Stomach (tissue), 19 donors: ENCODE measurements at places on chromosomes 1 and 21. TPM values are rescaled to one million over a fixed set of nuclear protein-coding genes. Genes with fewer than 3 reads are reported as not detected.

DNA sequence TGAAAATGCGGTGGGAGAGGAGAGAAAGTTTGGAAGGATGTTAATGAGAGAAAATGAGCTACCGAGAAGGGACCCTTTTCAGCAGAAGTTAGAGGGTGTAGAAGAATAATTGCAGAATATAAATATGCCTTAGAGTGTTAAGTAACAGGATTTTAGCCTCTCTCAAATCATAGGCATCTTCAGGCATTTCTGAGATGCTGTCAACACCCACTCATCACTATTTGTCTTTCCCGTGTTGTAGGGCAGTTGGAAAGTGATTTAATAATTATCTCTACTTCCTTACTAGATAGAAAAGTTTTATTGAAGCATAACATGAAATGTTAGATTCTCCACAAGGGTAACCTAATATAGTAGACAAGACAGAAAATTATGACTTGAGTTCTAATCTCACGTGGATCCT, 96.4 kb upstream of the RGS4 start:
- H3K27me3 ChIP-seq: no peaks in the 10 kb centered on the region
- H3K36me3 ChIP-seq: no peaks in the 10 kb centered on the region
- H3K4me1 ChIP-seq: no peaks in the 10 kb centered on the region
- no peak for DNase-seq
- H3K27ac ChIP-seq: no peak overlapping the region

GRCh38 chr21:27802816-27803475, 836.1 kb upstream of the ADAMTS5 start:
- H3K27me3 ChIP-seq: no peaks in the 10 kb centered on the region
- peak; percentile 47 for DNase-seq

GRCh38 chr21:44293551-44294231, 6.2 kb upstream of the PFKL start:
- no peak overlapping the region for H3K27ac ChIP-seq
- H3K4me1 ChIP-seq: peaks cover 28% of the 10 kb centered on the region
- H3K27me3 ChIP-seq: no peaks in the 10 kb centered on the region
- H3K4me3 ChIP-seq: no peak overlapping the region

DNA sequence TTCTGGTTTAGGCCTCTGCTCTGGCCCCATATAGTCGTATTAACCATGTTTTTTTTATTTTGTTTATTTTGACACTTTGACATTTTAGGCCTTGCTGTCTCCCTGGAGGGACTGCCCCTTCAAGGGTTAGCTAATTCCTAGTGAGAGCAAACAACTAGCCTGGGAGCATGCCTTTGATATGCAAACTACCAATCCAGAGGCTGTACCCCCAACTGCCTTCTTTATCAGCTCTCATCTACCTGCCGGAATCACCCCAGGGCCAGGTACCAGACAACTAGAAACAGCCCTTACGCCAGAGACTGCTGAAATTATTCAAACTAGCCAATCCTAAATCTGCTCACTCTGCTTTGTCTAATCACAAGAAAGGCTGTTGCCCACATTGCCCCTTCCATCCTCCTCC, 13.0 kb upstream of the ST6GALNAC5 start:
- no peak for DNase-seq
- no peak overlapping the region for H3K27ac ChIP-seq
- H3K4me3 ChIP-seq: no peak overlapping the region
- no peaks in the 10 kb centered on the region for H3K27me3 ChIP-seq
- H3K36me3 ChIP-seq: no peaks in the 10 kb centered on the region

GRCh38 chr21:34606621-34607020, 8.3 kb downstream of the RCAN1 start:
- H3K36me3 ChIP-seq: no peaks in the 10 kb centered on the region
- H3K4me3 ChIP-seq: no peak overlapping the region
- DNase-seq: no peak
- no peak overlapping the region for H3K27ac ChIP-seq
- peaks cover 8% of the 10 kb centered on the region for H3K4me1 ChIP-seq

Gene PCP4L1
- not detected for total RNA-seq

Gene PRKAA2
- total RNA-seq: 15.4 TPM

DNA sequence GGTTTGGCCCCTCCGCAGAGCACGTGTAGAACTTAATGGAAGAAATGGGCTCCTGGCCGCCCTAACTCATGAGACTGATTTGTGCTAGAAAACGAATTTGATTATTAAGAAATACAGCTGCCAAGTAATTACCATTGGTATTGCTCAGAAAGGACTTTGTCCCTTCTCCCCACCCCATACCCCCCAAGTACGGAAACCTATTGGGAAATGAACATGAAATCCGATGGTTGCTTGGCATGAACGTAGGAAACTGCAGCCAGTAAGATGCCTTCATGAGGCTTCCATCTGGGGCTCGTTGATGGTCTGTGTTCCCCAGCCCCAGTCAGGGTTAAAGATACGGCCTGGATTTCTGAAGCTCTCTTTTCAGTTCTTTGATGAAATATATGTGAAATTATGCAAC, 21.4 kb downstream of the PER3 start:
- no peaks in the 10 kb centered on the region for H3K4me1 ChIP-seq
- H3K36me3 ChIP-seq: peaks cover 23% of the 10 kb centered on the region
- no peak overlapping the region for H3K27ac ChIP-seq
- DNase-seq: no peak
- H3K4me3 ChIP-seq: no peak overlapping the region
- no peaks in the 10 kb centered on the region for H3K27me3 ChIP-seq

DNA sequence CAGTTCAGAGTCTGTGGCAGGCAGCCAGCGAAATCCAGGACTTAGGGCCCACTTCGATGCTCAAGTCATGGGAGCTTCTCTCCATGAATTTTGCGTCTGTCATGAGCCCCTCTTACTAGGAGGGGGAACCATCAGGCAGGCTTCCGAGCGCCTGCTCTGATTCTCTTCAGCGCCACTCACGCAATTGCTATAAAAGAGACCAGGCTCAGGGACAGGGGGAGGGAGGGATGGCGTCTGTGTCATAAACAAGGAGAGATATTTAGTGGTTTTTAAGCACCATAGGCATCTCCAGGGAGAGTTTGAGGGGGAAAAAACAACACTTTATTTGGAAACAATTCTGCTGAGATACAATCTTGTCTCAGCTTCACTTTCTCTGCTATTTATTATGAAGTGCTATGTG, 60.6 kb downstream of the NAV1 start:
- H3K27me3 ChIP-seq: no peaks in the 10 kb centered on the region
- no peak overlapping the region for H3K4me3 ChIP-seq
- no peaks in the 10 kb centered on the region for H3K36me3 ChIP-seq
- H3K4me1 ChIP-seq: peaks cover 39% of the 10 kb centered on the region
- peak overlapping the region; percentile 39 for H3K27ac ChIP-seq

DNA sequence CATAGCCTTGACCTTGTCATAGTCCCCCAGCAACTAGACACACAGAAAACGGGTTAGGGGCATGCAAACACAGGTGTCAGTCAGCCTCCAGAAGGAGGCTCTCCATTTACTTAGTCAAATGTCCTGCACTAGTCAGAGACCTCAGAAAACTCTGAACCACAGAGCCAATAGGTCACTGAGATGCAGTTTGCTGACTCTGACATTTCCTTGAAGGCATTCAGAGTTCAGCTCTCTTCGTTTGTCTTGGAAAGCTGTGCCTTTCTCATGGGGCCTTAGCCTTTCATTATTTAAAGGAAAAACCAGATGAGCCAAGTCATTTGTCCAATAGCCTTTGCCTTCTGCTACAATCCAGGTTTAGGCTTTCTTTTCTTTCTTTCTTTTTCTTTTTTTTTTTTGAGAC, 3.5 kb downstream of the OLFML2B start:
- peaks cover 27% of the 10 kb centered on the region for H3K4me1 ChIP-seq
- no peak overlapping the region for H3K27ac ChIP-seq
- H3K4me3 ChIP-seq: no peak overlapping the region
- H3K36me3 ChIP-seq: no peaks in the 10 kb centered on the region
- DNase-seq: no peak

- no peak for DNase-seq
- no peak overlapping the region for H3K4me3 ChIP-seq
- H3K27ac ChIP-seq: no peak overlapping the region
- H3K36me3 ChIP-seq: no peaks in the 10 kb centered on the region
- no peaks in the 10 kb centered on the region for H3K27me3 ChIP-seq
These were observed 17.6 kb downstream of the PCNX2 start for GRCh38 chr1:233277637-233278606.

DNA sequence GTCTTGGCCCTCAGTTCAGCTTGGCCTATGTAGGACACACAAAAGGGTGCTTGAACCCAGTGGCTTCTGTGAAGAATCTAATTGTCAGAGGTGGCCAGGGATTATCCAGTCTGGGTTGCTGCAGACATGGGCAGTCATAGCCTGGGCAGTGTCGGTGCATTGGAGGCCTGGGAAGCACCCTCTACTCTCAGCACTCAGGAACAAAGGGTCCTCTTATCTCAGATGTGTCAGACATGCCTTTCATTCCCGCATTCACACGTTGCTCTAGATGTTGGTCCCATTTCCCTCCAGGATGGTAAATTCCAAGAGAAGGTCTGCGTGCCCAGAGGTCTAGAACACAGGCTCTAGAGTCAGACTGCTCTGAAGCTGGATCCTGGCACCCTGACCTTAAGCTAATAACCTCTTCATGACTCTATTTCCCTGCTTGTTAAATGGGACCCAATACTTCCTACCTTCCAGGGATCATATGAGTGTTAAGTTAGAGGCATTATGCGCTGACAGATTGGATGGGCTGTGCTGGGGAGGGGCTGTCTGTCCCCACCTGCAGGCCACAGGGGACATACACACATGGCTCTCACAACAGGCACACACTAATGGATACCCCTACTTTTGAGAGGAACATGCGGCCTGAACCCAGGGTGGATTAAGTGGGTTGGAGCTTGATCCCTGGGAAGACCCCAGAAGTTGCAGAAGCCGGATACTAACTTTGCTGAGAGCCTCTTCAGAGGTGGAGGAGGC, 16.5 kb upstream of the EDN2 start:
- peak overlapping the region; percentile 81 for H3K27ac ChIP-seq
- DNase-seq: no peak
- no peaks in the 10 kb centered on the region for H3K36me3 ChIP-seq
- H3K27me3 ChIP-seq: no peaks in the 10 kb centered on the region
- no peak overlapping the region for H3K4me3 ChIP-seq

GRCh38 chr1:67211589-67212563, 45.6 kb downstream of the IL23R start:
- H3K4me3 ChIP-seq: no peak overlapping the region
- H3K4me1 ChIP-seq: no peaks in the 10 kb centered on the region
- H3K27ac ChIP-seq: no peak overlapping the region

Gene ZNF648
- not detected for total RNA-seq

Gene NVL
- total RNA-seq: 18.7 TPM

- H3K4me1 ChIP-seq: peaks cover 9% of the 10 kb centered on the region
- H3K4me3 ChIP-seq: no peak overlapping the region
- H3K27me3 ChIP-seq: no peaks in the 10 kb centered on the region
- no peak for DNase-seq
- H3K36me3 ChIP-seq: no peaks in the 10 kb centered on the region
These were observed 4.4 kb upstream of the HMGN1 start for GRCh38 chr21:39353295-39353694.

DNA sequence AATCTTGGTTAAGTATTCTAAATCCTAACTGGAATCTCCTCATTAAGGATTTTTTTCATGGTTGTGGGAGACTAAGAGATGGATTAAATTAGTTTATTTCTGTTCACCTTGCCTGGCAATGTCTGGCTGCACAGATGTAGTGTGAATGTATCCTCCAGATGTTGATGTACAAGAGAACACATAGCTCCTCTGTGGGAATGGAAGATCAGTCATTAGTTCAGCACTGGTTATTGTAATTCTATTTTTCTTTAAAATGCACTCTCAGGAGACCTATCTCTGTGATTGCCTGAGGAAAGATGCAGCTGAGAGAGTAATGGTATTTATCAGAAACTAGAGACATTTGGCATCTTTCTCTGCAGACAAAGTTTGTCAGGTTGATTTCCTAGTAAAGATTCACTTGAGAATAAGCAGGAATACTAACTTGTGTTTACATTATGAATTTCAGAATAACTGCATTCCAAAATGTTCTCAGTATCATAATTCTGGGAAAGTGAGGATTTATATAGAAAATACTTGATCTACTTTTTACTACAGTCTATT, 178.6 kb downstream of the GIPC2 start:
- H3K27ac ChIP-seq: no peak overlapping the region
- H3K27me3 ChIP-seq: no peaks in the 10 kb centered on the region
- no peak for DNase-seq

- H3K27ac ChIP-seq: no peak overlapping the region
- no peaks in the 10 kb centered on the region for H3K4me1 ChIP-seq
- H3K4me3 ChIP-seq: no peak overlapping the region
- no peaks in the 10 kb centered on the region for H3K36me3 ChIP-seq
- DNase-seq: no peak
- H3K27me3 ChIP-seq: no peaks in the 10 kb centered on the region
These were observed 422.1 kb downstream of the PLPP3 start for GRCh38 chr1:56156971-56157876.

DNA sequence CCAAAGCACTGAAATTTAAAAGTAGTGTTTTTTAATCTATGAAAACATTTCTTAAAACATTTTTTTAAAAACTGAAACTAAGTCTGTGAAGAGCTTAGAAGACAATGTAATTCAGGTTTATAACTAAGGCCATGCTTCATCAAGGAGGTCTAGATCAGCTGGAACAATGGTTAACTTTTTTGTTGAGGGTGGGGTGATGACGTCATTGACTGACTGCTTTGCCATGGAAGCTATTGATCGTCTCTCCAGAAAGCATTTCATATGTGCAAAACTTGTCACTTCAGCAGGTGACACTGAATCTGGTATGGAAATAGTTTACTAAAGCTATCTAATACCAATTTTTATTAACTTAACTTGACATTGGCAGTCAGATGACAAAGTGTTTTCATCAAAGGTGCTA, 21.0 kb downstream of the RAVER2 start:
- no peaks in the 10 kb centered on the region for H3K27me3 ChIP-seq
- H3K4me1 ChIP-seq: no peaks in the 10 kb centered on the region
- DNase-seq: no peak

Gene FNDC5
- 12.1 TPM for total RNA-seq
